ENCODE measurements at places on chromosomes 6 and 20. TPM values are rescaled to one million over a fixed set of nuclear protein-coding genes. Genes with fewer than 3 reads are reported as not detected.

The RFX6 gene
- 1.8 TPM for total RNA-seq

The L3MBTL1 gene
- total RNA-seq: 24.7 TPM

The ECI2 gene
- total RNA-seq: 66.9 TPM

The DEFB112 gene
- total RNA-seq: not detected

The LY86 gene
- total RNA-seq: 3.4 TPM

The ME1 gene
- 34.6 TPM for total RNA-seq

The ARG1 gene
- total RNA-seq: 0.29 TPM

The SGK2 gene
- total RNA-seq: 6.4 TPM

The ERVFRD-1 gene
- total RNA-seq: not detected

The FOXP4 gene
- total RNA-seq: 5.6 TPM

The MYB gene
- 37.0 TPM for total RNA-seq

The FERMT1 gene
- total RNA-seq: 2.0 TPM

The PRPH2 gene
- not detected for total RNA-seq

The CEP57L1 gene
- 23.7 TPM for total RNA-seq

The WFDC12 gene
- not detected for total RNA-seq

The SPATS1 gene
- total RNA-seq: not detected

The UNC93A gene
- not detected for total RNA-seq

The UNC5CL gene
- total RNA-seq: 2.0 TPM

The PPP1R14C gene
- total RNA-seq: 5.6 TPM

The RIPOR3 gene
- total RNA-seq: 26.9 TPM

The HLA-DQB1 gene
- total RNA-seq: 5.4 TPM

The FGD2 gene
- total RNA-seq: 18.6 TPM

The MCHR2 gene
- total RNA-seq: not detected

Measured in breast epithelium (tissue), 4 donors.